ENCODE measurements at places on chromosomes 7 and 10.

DNA sequence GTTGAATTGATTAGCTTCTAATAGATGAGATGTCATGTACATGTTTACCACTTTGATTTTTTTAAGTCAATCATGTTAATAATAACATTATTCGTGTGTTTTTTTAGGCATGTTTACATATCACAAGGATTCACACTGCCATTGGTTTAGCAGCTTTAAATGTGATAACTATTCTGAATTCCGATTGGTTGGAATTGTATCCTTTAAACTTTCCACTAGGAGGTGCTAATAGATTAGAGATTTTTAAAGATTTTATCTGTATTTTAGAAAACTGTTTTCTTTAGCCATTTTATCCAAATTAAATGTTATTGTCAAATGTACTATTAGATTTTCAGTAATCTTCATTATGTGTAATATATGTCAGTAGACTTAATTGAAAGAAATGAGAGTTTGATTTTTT, 83.2 kb downstream of the HECTD2 start:
- DNase-seq: no peak

DNA sequence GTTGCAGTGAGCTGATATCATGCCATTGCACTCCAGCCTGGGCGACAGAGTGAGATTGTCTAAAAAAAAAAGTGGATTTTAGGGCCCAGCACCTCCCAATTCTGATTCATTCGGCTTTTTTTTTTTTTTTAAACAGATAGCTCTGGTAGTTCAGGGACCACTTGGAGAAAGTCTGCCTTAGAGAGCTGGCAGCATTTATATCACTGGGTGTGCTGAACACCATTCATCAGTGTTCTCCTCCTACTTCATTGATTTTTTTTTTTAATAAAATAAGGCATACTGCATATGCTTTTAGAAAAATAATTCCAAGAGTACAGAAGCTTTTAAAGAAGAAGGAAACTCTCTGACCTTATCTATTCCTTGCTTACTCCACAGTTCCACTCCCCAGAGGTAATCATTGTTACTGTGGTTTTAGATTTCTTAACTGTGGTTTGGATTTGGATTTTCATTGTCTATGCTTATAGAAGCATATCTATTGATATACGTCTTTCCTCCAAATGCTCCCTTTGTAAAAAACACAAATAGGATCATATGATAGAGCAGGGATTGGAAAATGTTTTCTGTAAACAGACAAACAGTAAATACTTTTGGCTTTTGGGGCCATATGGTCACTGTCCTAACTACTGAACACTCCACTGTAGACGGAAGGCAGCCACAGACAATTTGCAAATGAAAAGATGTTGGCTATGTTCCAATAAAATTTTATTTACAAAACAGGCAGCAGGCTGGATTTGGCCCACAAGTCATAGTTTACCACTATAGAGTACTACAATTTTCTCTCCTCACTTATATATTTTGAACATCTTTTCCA, 21.1 kb upstream of the SAR1A start:
- DNase-seq: no peak

DNA sequence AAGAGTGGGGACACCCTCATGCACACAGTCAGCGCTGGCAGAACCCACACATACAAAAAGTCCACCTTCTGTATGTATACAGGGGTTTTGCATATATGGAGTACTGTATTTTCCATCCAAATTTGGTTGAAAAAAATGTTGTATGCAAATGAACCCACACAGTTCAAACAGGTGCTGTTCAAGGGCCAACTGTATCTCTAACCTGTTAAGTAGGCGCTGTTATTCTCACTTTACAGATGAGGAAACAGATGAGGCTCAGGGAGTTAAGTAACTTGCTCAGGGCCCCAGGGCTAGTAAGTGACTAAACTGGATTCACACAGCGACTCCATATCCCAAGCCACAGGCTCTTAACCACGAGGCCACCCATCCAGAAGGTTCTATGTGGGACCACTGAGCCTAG, 69.9 kb downstream of the C10orf105 start:
- DNase-seq: no peak

- no peak for DNase-seq
Observed at GRCh38 chr7:105587909-105588635, 6.8 kb upstream of the EFCAB10 start.

- no peak for DNase-seq
Observed at GRCh38 chr10:112335111-112335867, 38.6 kb upstream of the ACSL5 start.

GRCh38 chr10:62113680-62114079, 155.0 kb downstream of the RTKN2 start:
- DNase-seq: no peak

DNA sequence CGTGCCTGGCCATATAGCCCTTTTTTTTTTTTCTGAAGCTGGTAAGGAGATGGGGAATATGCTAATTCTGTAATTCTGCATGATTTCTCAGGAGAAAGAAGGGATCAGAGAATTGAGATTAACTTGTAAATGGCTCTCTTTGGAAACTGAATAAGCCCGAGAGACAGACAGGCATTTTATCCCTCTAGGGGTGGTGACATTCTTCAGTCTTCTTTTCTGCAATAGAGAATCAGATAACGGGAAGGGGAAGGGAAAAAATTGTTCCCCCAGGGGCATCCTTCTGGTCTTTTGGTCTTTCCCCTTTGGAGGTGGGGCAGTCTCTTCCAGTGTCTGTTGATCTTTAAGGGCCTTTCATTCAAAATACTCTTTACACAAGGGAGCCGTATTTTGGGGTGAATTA, 34.2 kb downstream of the HK1 start:
- no peak for DNase-seq

- DNase-seq: no peak
Observed at GRCh38 chr7:74044366-74045350, 16.7 kb downstream of the ELN start.

DNA sequence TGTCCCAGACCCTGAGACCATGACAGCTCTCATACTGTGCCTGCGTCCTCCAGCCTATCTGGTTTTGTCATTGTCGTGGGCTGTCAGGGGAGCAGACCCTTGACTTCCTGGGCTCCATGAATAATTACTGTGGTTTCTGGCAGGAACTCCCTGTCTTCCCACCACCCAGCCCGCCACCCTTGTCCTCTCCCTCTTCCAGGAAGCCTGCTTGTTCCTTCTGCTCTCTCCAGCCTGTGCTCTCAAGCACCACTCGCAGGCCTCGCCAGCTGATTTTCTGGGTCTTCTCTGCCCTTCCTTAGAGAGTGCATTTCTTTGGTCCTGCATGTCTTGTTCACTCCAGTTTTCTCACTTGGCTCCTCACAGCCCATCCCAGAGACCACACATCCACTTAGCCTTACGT, 224.5 kb upstream of the INHBA start:
- no peak for DNase-seq

DNA sequence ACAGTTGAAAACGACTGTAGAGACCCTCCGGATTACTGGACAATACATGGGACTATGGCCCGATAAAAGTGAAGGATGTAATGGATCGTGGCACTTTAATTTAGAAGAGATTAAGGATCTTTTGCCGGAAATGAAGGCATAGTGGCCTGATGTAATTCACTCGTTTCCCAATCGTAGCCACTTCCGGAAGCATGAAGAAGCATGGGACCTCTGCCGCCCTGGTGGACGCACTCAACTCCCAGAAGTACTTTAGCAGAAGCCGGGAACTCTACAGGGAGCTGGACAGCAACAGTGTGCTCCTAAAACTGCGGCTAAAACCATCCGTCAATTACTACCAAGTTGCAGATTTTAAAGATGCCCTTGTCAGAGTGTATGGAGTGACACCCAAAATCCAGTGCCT, 59.6 kb upstream of the NUPR2 start:
- no peak for DNase-seq

- DNase-seq: no peak
Observed at GRCh38 chr10:551373-552252, 137.9 kb downstream of the DIP2C start.

DNA sequence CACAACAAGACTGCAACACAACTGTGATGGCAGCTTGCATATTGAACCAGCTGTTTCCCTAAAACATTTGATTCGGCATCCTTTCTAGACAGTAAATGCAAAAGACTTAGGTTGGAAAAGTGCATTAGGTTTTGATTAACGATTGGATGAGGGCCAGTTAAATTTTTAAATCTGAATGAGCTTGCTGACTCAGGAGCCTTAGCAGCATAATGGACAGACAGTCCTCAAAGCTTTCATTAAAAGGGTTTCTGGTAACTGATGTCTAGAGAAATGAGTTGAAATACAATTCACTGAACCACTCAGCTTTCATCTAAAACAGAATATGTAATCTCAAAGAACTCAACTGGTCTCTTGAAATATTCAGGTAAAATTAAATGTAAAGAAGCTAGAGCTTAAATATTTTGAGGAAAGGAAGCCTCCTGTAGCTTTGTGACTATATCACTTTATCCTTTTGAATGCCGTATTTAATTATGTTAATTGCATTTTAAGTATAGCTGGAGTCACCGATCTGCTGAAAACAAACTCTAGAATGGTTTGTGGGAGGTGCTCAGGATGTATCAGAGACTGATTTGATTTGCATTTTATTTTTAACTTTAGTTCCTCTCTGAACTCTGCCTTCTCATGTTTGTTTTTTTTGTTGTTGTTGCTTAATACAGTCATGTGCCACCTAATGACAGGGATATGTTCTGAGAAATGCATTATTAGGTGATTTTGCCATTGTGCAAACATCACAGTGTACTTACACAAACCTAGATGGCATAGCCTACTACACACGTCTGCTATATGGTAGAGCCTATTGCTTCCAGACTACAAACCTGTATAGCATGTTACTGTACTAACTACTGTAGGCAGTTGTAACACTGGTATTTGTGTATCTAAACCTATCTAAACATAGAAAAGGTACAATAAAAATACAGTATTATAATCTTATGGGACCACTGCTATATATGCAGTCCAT, 29.2 kb upstream of the ATRNL1 start:
- no peak for DNase-seq

DNA sequence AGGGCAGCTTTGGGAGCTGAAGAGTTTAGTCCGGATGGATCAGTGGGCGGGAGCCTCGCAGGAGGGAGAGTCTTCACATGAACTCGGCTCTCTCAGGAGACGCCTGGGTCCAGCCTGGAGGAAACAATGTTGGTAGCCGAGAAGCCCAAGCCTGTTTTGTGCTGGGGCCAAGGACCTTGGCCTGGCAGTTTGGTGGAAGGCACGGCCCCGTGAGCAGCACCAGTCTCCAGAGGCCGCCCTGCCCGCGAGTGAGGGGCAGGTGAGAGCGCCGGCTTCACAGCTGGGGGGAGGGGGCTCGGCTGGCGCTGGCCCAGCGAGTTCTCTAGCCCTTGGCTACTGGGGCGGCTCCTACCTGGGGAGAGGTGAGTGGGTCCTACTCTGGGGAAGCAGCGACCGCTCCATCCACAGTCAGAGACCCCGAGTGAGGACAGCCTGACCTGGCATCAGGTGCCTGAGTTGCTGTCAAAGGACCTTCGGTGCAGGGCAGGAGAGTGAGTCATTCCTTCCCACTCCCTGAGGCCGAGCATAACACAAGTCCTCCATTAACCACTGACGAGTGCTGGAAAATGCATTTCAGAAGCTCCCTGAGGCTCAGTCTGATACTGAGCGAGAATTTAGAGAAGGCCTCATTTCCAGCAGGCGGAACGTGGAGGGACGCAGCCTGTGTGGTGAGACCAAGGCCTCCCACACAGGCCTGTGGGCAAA, 89.3 kb upstream of the DIP2C start:
- DNase-seq: no peak

DNA sequence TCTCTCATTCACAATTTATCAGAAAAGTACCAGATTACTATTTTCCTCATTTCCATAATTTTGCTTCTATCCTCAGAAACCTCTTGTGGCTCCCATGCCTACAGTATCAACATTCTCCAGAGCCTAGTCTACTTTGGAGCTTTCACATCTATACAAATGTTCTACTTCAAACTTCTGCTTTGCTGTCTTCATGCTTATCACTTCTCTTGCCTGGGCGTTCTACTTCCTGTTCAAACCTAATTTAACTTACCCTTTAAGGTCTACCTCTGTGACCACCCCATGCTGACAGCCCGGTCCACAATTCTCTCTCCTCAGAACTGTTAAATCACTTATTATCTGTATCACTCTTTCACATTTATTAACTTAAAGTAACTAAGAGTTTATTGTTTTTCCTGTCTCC, 6.1 kb upstream of the PTPN12 start:
- no peak for DNase-seq

- DNase-seq: no peak
Observed at GRCh38 chr7:118573085-118573484, 348.6 kb downstream of the ANKRD7 start.

- no peak for DNase-seq
Observed at GRCh38 chr10:5890452-5890915, 441 bp downstream of the FBH1 start.

DNA sequence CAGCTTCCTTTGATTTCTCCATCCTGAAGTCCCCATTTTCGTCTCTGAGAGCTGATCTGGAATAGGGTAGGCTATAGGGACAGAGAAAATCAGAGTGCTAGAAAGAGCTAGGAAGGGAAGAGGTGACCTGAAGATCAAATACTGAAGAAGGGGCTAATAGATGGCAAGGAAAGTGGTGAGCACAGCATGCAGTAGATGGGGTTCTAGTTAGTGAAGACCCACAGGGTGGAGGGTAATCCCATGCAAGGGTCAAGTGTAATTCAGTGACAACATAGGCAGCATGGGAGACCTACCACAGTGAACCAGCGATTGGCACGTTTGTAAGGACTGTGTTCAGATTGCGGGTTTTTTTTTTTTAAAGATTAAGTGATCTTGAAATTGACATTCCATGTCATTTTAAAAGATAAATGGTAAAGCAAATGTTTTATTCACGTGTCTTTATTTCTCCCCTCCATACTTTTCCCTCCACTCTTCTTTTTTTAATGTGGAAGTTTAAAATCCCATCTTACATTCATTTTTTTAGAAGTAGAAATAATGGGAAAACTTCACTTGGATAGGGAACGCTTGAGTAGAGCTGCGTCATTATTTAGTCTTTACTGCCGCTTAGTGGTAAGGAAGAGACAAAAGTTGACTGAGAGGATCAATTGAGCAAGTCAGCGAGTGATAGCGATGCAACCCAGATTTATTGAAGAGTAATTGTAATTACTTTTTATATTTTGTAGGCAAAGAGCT, 21.0 kb upstream of the ABI1 start:
- no peak for DNase-seq

DNA sequence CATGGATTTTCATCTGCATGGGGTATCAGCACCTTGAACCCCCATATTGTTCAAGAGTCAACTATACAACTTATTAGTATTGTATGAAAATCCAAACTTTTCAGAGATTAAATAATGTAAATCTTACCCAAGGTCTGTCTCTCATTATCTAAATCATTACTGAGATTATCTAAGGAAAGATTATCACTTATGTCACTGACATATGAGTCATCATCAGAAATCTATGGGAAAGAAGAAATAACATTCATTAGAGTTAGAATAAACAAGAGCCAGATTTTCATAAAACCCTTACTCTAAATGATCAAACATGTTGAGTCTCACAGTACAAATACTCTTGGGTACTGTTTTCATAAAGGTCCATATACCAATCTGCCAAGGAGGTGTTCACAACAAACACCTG, 83.3 kb upstream of the GSDME start:
- no peak for DNase-seq

All from activated CD4-positive, CD25-positive, alpha-beta regulatory T cell treated with anti-CD3 and anti-CD28 coated beads, Interleukin-2, amount 50 U/mL, for 16 hours (primary cell).